ENCODE measurements at places on chromosomes 2 and 18.

GRCh38 chr2:177334940-177335543, 57.5 kb upstream of the AGPS start:
- no peak overlapping the region for H3K27ac ChIP-seq
- H3K4me3 ChIP-seq = no peak overlapping the region
- peaks cover 4% of the 10 kb centered on the region for H3K36me3 ChIP-seq

GRCh38 chr2:156319811-156320485, 12.6 kb downstream of the NR4A2 start:
- DNase-seq = no peak
- no peak overlapping the region for H3K27ac ChIP-seq
- H3K4me3 ChIP-seq = peak overlapping the region; percentile 54

DNA sequence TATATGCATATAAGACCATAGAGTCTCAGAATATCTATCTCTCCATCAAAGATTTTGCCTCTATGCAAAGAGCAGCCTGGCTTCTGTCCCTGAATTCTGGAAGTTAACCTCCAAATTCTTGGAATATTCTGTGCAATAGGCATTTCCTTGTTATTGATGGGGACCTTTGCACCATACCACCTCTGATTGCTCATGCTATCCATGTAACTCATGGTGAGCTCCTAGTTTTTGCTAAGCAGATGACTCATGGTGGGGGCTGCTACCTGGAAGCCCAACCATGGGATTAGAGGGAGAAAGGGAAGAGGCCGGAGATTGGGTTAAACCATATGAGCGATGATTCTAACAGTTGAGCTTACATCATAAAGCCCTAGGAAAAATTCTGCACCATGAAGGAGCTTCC, 310.2 kb upstream of the FIGN start:
- H3K36me3 ChIP-seq = no peaks in the 10 kb centered on the region
- no peaks in the 10 kb centered on the region for H3K27me3 ChIP-seq
- H3K27ac ChIP-seq = no peak overlapping the region
- DNase-seq = no peak

DNA sequence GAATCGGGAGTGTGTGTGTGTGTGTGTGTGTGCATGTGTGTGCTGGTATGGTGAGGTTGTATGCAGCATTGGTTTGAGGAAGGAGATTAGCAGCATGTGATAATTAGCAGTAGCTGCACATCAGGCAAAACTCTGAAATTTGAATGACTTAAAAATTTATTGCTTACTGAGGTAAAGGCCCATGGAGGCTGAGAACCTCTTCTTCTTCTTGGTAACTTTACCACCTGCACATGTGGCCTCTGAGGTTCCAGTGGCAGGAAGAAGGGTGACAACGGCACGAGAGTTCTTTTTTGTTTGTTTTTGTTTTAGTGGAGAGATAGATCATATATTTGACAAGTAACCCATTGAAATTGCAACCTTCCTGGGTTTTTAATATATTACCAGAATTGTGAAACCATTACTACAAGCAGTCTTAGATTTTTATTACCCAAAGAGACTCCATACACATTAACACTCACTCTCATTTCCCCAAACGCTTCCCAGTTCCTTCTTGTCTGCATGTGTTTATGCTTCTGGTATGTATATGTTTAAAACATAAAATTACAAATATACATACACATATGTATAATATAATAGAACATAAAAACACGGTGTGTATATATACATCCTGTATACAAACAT, 292.1 kb downstream of the PTGR3 start:
- no peaks in the 10 kb centered on the region for H3K4me1 ChIP-seq
- no peak overlapping the region for H3K4me3 ChIP-seq
- DNase-seq = no peak
- no peak overlapping the region for H3K27ac ChIP-seq
- H3K36me3 ChIP-seq = no peaks in the 10 kb centered on the region
- H3K27me3 ChIP-seq = no peaks in the 10 kb centered on the region

DNA sequence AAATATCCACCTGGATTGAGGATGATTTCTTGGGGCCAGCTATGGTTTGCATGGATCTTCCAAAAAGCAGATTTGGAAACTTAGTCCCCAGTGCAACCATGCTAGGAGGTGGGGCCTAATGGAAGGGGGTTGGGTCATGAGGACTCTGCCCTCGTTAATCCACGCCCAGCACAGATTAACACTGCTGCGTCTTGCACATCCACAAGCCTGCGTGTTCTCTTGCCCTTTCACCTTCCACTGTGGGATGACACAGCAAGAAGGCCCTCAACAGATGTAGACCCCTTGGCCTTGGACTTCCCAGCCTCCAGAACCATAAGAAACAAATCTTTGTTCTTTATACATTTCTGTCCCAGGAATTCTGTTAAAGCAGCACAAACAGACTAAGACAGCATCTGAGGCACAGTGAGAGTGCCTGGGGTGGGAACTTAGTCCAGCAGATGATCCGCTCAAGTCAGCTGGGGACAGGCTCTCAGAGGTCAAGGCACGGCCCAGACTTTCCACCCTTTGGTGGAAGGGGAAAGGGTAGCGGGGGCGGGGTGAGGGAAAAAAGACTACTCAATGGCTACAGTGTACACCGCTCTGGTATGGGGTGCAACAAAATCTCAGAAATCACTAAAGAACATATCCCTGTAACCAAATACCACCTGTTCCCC, 2.4 kb downstream of the RAB17 start:
- no peaks in the 10 kb centered on the region for H3K36me3 ChIP-seq
- peaks cover 13% of the 10 kb centered on the region for H3K27me3 ChIP-seq
- H3K4me3 ChIP-seq = no peak overlapping the region
- no peak for DNase-seq
- no peak overlapping the region for H3K27ac ChIP-seq
- H3K4me1 ChIP-seq = peaks cover 8% of the 10 kb centered on the region

DNA sequence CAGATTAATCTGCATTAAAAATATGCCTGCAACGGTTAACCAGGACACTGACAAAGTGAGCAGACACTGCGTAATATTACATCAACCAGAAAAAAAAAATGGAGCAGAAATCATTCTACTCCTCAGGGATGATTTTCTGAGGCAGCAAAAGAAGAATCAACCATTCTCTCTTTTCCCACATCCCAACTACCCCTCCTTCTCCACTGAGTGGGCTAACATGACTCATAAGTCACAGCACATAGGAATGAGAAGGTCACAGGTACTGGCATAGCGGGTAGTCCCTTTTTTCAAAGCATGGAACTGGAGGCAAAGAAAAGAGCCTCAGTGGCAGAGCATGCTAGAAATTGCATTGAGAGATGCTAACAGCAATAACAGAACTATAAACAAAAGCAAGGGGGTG, 54.3 kb upstream of the TSPYL6 start:
- H3K36me3 ChIP-seq = no peaks in the 10 kb centered on the region
- H3K4me3 ChIP-seq = no peak overlapping the region
- H3K27ac ChIP-seq = no peak overlapping the region
- no peaks in the 10 kb centered on the region for H3K4me1 ChIP-seq
- H3K27me3 ChIP-seq = peaks cover 2% of the 10 kb centered on the region

GRCh38 chr2:8189316-8189715, 492.5 kb upstream of the ID2 start:
- H3K27ac ChIP-seq = no peak overlapping the region
- H3K27me3 ChIP-seq = peaks cover 5% of the 10 kb centered on the region
- H3K36me3 ChIP-seq = peaks cover 3% of the 10 kb centered on the region
- no peak for DNase-seq
- H3K4me3 ChIP-seq = no peak overlapping the region

DNA sequence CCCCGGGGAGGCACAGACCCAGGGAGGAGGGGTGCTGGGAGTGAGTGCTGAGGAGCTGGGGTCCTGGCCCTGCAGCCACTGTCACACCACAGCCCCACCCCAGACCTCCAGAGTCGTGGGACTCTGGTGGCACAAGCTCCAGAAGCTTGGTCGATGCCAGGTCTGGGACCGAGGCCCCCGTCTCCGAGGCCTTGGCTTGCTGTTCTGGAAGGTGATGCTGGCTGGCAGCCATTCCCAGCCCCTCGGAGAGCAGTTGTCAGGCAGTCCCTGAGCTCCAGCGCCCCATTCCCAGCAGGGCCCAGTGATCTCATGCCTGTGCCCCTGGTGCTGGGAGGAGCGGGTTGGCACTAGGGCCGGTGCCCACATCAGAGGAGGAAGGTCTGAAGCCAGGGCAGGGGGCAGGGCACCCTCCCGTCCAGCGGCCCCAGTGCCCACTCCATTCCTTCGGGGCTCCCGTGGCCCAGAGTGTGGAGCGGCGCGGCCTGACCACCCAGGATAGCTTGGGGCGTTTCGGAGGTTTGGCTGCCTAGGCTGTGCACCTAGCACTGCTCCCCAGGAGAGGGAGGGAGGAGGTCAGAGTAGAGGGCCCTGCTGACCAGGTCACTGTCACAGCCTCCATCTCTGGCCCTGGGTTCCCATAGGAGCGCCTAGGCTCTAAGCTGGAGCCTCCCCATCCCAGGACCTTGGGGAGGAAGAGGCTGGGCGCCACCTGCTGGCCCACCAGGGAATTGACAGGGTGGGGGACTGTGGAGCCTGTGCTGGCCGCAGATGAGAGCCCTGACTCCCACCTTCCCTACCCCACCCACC, 16.8 kb upstream of the ALPI start:
- H3K4me3 ChIP-seq = no peak overlapping the region
- DNase-seq = peak; percentile 15
- H3K4me1 ChIP-seq = no peaks in the 10 kb centered on the region

DNA sequence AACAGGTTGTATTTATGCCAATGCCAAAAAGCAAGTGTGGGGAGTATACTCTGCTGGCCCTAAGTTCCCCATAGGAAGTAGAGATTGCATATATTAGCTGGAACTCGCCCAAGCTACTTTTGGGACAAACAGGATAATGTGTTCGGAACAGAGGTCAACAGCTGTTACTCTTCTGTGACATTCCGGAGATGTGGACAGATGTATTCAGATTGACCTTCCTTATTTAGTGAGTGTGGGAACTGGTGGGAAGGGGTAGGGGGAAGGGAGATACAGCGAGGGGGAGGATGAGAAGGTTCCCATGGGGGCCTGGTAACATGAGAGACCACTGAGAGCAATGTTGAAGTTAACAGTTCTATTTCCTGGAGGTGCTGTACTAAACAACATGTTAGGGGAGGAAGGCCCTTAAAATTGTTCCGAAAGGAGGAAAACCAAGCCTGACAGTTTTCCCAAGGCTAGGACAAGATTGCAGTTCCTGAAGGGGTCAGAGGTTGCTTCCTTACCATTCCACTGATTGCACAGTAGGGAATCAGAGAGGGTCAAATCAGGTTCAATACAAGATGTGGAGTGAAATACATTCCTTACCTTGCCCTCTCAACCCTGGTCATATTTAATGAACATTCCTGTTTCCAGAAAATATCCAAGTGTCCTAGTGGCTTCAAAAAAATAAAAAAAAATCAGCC, 14.3 kb upstream of the CD28 start:
- no peaks in the 10 kb centered on the region for H3K36me3 ChIP-seq
- no peak for DNase-seq
- H3K4me3 ChIP-seq = no peak overlapping the region
- no peaks in the 10 kb centered on the region for H3K27me3 ChIP-seq
- H3K27ac ChIP-seq = no peak overlapping the region
- H3K4me1 ChIP-seq = peaks cover 28% of the 10 kb centered on the region

GRCh38 chr2:69292256-69292655, 94.8 kb downstream of the GFPT1 start:
- no peak overlapping the region for H3K27ac ChIP-seq
- no peak overlapping the region for H3K4me3 ChIP-seq
- H3K27me3 ChIP-seq = peaks cover 27% of the 10 kb centered on the region

DNA sequence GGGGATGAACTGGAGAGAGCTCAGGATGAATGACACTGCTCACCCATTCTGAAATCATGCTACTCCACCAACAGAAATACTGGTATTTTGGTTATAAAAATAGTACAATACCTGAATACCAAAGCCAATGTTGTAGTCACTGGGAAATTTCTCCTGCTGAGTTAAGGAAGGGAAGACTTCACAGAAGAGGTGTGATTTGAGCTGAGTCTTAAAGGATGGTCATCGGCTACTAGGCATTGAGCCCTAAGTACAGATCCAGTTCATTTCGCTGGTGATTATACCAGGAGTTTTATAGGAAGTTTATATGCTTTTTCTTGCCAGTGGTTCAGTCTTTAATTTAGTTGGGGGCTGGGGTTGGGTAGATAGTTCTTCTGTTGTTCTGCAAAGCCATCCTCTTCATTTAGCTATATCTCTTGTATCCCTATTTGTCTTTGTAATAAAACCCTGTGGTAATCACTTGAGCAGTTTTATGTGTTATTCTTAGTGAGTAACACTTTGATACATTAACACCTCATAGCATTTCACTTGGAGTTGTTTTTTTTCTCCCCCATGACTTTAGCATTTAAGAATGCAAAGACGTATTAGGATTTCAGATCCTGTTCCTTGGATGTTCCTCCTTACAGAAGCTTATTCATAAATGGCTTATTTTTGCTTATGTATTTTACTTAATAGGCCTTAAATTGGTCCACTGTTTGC, 239.9 kb upstream of the FOSL2 start:
- no peak overlapping the region for H3K4me3 ChIP-seq
- peaks cover 32% of the 10 kb centered on the region for H3K36me3 ChIP-seq
- H3K27ac ChIP-seq = no peak overlapping the region
- no peak for DNase-seq

- no peak for DNase-seq
- no peak overlapping the region for H3K27ac ChIP-seq
Observed at GRCh38 chr2:118616432-118616831, 231.0 kb downstream of the EN1 start.

- no peaks in the 10 kb centered on the region for H3K27me3 ChIP-seq
- H3K4me1 ChIP-seq = no peaks in the 10 kb centered on the region
- DNase-seq = no peak
- H3K4me3 ChIP-seq = no peak overlapping the region
- H3K27ac ChIP-seq = no peak overlapping the region
- no peaks in the 10 kb centered on the region for H3K36me3 ChIP-seq
Observed at GRCh38 chr18:75107931-75108276, 101.0 kb downstream of the PTGR3 start.

DNA sequence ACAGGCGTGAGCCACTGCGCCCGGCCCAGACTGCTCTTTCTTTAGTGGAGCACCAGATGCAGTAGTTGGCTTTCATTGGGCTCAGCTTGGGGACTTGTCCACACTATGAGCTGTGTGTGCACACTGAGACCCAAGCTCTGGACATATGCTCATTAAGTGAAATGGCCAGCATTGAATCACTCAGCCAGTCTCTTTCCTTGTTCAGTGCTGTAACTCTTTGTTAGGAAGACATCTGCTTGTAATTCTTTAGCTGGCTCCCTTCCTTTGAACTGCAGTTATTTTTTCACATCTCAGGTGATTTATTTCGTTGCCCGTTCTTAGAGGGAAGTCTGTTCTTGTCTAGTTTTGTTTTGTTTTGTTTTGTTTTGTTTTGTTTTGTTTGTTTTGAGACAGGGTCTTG, 70.5 kb downstream of the CAB39 start:
- no peak overlapping the region for H3K4me3 ChIP-seq
- H3K4me1 ChIP-seq = peaks cover 53% of the 10 kb centered on the region
- no peak for DNase-seq

DNA sequence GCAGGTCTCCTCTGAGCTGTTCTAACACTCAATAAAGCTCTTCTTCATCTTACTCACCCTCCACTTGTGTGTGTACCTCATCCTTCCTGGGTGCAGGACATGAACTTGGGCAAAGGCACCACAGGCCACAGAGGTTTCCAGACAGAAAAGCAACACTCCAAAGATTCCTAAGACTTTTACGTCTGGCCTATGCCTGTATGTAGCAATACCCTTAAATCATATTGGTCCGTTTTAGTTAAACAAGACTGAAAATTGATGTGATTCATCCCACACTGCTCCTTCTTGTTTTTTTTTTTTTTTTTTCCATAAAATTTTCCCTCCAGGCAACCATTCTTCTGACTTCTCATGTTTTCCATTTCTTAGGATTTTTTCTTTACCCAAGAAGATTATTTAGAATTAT, 404.3 kb downstream of the PID1 start:
- no peak for DNase-seq
- no peaks in the 10 kb centered on the region for H3K36me3 ChIP-seq
- H3K4me1 ChIP-seq = no peaks in the 10 kb centered on the region
- no peaks in the 10 kb centered on the region for H3K27me3 ChIP-seq
- no peak overlapping the region for H3K27ac ChIP-seq

Data from T-helper 2 cell treated with Interferon-gamma antibody and Interleukin-4, amounts not matched to agents 5 μg/mL and 100 μg/mL, for 36 hours (primary cell).